ENCODE measurements at places on chromosomes 2 and 18.
A peak's percentile ranks its signal among the peaks of the same experiment; 100 is the strongest.

DNA sequence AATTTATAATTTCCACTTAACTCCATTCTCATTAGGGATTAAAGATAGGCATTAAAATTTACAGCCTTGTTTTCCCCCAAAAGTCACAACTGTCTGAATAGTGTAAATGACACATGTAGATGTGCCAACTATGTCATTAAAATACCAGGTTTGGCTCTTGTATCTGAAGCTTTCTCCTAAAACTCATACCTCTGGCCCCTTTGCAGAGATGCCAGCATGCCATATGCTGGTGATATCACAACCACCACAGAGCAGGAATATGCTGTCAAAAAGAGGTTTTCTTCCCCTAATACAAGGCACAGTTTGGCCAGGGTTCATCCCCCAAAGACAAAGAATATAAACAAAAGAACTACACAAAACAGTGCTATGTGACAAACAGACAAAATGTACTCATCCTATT is 65.4 kb downstream of the REV1 start:
- no peak for DNase-seq

GRCh38 chr2:5706717-5707455 is 14.7 kb downstream of the SOX11 start:
- no peak for DNase-seq

DNA sequence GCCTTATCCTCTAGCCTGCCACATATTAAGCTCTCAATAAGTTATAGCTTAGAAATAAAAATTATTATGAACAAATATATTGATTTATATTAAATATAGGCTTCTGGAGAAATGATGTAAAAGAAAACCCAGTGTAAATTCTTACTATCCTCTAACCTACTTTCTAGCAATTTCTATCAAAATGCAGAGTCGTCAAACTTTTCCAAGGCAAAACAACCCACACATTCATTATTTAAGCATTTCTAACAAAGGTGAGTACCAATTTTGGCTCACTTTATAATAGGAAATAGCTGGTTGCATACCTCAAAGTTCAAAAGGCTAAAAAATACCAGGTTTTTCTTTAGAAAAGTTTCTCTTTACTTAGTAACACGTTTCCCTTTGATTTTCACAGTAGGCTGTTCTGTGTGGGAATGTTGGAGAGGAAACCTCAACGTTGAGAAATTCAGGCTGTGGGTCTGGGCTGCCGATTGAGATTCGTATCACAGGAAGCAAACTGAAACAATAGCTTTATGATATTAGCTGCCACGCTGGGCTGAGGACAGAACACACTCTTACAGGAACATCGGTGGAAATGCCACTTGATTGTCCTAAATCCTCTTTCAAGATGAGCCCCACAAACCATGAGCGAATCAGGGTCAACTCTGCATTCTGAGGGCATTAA is 53.0 kb downstream of the EPAS1 start:
- no peak for DNase-seq

DNA sequence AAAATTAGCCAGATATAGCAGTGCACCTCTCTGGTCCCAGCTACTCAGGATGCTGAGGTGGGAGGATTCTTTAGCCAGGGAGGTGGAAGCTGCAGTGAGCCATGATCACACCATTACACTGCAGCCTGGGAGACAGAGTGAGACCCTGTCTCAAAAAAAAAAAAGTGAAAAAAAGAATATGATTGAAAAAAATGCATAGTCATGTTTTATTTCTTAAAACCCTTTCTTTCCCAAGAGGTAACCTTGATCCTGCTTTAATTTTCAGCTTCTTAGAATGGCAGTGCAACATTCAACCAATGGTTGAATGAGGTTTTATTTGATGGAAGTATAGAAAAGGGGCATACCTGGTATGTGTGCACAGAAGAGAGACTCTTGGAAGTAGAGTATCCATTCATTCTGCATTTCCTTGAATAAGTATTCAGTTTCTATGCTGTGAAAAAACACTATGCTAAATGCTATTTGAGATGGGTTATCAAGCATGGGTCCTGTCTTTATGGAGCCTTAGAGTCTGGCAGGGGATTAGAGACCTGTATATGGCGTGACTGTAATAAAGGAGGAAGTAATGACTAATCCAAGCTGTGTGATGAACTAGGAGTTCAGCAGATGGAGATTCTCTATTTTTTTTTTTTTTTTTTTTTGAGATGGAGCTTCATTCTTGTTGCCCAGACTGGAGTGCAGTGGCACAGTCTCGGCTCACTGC is 146.3 kb downstream of the WDSUB1 start:
- DNase-seq = peak; percentile 87

DNA sequence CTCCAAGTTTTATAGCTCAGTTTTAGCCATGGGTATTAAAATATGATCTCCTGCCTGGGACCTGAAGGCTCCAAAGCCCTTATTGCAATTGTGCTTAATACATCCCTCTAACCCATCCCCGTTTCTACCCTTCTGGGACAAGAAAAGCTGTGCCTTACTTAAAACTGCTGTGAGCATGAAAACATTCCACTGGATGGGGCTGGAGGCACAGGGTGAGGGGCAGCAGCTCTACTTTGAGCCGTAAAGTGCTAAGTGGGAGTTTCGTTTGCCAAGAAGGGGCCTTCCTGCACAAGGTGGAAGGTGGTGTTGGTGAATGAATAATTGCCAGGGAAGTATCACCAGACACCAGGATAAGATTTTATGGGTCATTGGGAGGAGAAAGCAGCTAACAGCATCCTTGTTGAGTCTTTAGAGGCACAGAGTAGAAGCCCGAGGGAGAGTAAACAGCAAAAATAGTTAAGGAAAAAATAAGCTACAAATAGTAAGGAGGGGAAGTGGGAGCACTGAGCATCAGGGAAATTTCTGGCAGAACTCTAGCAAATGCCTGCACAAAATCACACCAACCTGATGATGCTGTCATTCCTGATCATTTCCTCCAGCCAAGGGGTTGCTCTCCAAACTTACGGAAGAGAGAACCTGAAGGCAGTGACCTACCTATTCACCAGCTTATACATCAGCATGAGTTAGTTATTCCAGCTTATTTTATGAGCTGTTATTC is 218.4 kb downstream of the MREG start:
- no peak for DNase-seq

- no peak for DNase-seq
These were observed 1.4 kb downstream of the MBP start for GRCh38 chr18:77131100-77131651.

DNA sequence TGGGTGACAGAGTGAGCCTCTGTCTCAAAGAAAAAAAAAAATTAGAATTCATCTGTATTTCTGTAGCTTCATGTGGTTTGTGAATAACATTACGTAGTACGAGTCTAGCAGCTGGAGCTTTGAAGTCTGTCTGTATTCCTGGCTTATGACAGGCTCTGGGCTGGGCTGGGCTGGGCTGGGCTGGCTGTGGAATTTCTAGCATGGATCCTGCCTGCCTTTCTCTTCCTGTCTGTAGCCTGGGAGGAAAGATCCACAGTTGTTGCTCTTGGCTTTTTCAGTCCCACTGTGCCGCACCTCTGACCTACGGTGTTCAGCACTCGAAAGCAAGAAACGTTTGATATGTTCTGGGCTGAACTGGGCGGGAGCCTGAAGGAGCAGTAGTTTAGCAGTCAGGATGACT is 55.4 kb downstream of the BOLA3 start:
- DNase-seq = no peak

- no peak for DNase-seq
These were observed 433.3 kb upstream of the TCF4 start for GRCh38 chr18:56021136-56021808.

DNA sequence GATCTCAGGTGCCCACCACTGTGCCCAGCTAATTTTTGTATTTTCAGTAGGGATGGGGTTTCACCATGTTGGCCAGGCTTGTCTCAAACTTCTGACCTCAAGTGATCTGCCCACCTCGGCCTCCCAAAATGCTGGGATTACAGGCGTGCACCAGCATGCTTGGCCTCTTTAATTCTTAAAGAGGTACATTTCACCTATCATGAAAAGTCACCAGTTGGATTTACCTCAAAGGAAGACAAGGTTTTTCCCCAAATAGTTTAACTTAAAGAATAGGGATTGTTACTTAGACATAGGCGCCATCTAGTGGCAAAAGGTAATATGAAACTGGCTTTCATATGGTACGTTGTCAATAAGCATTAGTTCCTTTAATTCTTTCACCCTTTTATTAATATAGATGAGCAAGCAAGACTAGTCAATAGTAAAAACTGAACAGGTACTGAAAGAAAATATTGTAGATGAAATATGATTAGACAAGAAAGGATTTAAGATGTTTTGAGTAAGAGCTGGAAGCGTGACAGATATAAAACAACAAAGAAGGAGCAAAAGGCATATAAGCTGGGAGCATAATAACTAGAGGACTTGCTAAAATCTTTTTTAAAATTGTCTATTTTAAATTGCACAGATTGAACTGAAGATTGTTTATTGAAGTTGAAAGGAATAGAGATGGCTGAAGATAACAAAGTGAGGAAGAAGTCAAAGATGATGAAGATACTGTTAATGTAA is 35.0 kb upstream of the PSMD14 start:
- DNase-seq = peak; percentile 45

DNA sequence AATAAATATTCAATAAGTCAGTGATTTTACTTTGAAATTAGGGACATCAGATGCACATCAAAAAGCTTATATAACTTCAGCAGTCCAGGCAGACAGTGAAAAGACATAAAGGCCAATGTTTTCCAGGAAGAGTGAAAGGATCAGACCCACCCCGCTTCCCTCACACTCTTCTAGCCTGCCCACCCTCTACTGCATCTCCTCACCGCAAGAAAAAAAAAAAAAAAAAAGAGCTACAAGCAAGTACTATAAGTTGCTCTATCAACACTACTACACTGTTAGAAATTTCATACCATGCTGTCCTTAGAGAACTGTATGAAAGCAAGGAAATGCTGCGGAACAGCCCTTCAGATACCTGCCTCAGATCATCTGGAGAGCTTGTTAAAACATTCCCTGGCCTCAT is 240.8 kb downstream of the ZEB2 start:
- DNase-seq = no peak

GRCh38 chr18:49160079-49160930 is 209.5 kb upstream of the SMAD7 start:
- DNase-seq = no peak

- peak; percentile 32 for DNase-seq
These were observed 21.6 kb downstream of the SNORC start for GRCh38 chr2:232891621-232892071.

GRCh38 chr2:240461471-240462072 is 26.1 kb downstream of the GPC1 start:
- no peak for DNase-seq

GRCh38 chr2:187057466-187057865 is 208.5 kb upstream of the ZSWIM2 start:
- no peak for DNase-seq

DNA sequence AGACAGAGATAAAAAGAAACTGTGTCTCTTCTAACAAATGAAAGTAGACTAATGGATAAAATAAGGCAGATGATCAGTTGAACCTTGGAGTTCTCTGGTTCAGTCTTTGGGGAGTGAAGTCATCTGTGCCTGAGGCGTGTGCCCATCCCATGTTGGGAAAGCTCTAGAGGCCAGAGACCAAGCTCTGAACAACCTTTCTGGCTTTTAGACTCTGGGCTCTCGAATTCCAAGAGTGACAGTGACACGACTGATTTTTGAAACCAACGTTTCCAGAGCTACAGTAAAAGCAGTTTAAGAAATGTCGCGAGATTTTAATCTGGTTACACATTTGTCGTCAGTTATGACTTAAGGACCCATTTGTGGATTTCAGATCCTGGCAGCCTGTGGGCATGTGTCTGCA is 83.7 kb upstream of the APCDD1 start:
- DNase-seq = no peak

DNA sequence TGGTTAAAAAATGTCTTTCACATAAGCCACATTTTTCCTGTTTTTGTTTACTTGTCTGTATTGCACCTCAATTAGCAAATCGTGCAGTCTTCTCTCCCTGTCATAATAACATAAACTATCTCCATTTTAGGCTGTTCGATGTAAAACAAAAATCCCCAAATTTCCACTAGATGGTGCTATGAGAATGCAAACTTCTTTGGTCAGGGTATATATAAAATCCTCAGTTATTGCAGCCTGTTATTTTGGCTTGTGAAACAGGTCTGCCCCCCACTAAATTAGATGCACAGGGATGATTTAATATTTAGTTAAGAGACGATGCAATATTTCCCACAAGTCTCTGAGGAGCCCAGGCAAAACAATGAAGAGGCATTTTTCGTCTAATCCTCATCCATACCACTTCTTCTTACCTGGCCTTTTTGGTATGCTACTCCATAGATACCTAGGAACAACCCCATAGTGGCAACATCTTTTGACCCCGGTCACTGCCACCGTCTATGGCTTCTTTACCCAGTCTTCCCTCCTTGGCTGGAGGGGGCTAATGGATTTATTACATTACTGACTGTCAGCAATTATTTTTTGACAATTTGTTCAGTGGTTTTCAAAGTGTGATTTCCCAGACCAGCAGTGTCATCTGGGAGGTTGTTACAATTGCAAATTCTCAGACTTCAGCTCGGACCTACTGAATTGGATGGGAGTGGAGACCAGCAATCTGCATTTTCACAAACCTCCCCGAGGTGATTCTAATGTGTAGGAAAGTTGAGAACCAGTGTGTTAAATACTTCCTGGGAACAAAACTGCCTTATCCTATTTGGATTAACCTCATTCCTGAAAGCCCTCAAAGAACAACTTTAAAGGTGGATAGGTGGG is 117.4 kb upstream of the CWC22 start:
- DNase-seq = peak; percentile 54

- DNase-seq = no peak
These were observed 136.5 kb upstream of the SOX11 start for GRCh38 chr2:5555636-5556035.

DNA sequence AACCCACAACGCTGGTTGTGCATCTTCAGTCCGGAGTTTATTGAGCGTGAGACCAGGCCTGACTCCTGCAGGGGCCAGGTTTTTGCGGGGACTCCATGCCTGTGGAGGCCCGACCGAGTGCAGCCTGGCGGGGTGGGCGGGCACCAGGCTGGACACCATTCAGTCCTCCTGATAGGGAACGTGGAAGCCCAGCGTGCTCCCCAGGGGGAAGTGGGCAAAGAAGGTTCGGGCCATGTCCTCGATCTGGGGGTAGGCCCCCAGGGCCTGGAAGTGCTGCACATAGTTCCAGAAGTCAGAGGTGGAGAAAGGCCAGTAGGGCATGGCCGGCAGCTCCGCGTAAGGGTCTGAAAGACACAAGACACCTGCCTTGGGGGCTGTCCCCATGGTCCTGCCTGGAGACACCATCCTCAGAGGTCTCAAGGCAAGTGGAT is 1.4 kb downstream of the OTOS start:
- DNase-seq = no peak

DNA sequence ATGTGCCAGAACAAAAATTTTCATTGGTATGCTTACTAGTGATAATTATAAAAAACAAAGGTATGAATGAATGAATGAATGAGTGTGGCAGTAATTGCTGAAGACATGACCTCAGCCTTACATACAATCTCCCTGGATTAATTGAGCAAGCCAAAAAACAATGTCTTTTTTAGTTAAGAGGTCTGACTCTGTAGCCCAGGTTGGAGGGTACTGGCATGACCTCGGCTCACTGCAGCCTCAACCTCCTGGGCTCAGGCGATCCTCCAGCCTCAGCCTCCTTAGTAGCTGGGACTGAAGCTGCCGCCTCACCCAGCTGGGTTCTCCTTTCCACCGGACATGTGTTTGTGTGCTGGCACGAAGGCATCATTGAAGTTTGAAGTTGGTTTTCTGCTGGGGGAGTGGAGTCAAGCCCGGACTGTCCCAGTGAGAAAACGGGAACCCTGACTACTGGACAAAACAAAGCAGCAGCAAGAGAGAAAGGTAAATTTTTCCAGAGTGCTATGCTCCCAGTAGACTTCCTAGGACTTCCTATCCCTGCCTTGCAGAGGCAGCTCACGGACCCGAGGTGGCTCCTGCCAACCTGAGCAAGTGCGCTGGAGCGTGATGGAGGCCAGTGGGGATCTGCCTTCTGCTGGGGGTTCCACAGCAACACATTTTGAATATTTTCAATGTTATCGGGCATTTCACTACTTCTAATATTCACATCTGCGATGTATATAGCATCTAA is 6.4 kb upstream of the IMP4 start:
- DNase-seq = no peak
